ENCODE measurements at places on chromosomes 7 and 10.
A peak's percentile ranks its signal among the peaks of the same experiment; 100 is the strongest.

DNA sequence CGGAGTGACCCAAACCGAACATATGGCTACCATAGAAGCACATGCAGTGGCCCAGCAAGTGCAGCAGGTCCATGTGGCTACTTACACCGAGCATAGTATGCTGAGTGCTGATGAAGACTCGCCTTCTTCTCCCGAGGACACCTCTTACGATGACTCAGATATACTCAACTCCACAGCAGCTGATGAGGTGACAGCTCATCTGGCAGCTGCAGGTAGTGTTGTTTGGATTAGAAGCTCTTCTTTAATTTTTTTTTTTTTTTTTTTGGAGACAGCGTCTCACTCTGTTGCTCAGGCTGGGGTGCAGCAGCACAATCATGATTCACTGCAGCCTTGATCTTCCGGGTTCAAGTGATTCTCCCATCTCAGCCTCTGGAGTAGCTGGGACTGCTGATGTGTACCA is 45.8 kb downstream of the NRF1 start:
- DNase-seq, result no peak

GRCh38 chr7:134820778-134821177 is 41.3 kb downstream of the CALD1 start:
- DNase-seq, result no peak

- DNase-seq, result no peak
Observed at GRCh38 chr7:2734751-2735571, 47.0 kb downstream of the AMZ1 start.

DNA sequence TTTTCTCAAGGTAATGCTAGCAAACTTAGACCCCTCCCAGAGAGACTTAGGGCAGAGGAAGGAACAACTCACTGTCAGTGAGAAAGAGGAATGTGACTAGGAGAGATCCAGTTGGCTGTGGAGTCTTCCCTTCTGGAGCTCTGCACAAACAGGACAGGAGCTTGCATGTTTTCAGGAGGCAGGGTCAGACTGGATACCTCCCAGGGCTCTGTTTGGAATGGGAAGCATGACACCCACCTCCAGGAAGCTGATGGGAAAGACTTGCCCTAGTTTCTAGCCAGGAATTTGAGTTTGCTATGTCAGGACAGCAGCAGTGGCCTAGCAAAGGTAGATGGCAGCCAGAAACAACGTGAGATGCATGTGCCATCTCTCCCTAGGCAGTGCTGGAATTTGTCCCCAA is 40.6 kb downstream of the GHRHR start:
- DNase-seq, result no peak

GRCh38 chr7:81272176-81272575 is 353.3 kb upstream of the SEMA3C start:
- no peak for DNase-seq

- DNase-seq, result no peak
Observed at GRCh38 chr7:134067164-134067563, 60.0 kb upstream of the LRGUK start.

- DNase-seq, result no peak
Observed at GRCh38 chr7:17937506-17938120, 2.7 kb downstream of the SNX13 start.

GRCh38 chr10:974038-974784 is 14.0 kb upstream of the GTPBP4 start:
- DNase-seq, result peak; percentile 70

DNA sequence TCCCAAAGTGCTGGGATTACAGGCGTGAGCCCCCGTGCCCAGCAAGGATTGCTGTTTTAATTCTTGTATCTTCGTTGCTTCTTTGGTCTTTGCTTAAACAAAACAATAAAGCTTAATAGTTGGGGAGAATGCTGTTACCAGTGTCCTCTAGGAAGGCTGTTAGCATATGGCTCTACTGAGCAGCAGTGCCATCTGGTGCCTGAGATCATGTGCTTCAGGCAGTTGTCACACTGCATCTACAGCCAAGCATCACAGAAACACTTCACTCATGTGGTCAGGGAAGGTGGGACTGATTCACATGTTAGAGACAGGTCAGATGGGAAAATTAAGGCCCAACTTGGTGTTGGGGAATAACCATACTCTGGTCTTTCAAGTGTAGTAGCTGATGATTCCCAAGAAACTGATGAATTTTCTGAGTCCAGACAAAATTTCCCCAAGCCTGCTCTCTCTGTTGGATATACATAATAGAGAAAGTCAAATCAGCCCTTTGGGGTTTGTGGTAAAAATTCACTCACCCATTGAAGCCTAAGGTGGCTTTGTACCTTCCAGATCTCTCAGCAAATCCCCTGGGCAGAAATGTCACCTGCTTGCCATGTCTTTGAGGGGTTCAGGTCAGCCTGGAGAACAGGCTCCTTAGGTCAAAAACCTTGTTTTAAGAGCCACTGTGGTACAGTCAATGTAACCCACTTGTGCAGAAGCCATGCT is 28.4 kb downstream of the UBE2D4 start:
- DNase-seq, result peak; percentile 9

DNA sequence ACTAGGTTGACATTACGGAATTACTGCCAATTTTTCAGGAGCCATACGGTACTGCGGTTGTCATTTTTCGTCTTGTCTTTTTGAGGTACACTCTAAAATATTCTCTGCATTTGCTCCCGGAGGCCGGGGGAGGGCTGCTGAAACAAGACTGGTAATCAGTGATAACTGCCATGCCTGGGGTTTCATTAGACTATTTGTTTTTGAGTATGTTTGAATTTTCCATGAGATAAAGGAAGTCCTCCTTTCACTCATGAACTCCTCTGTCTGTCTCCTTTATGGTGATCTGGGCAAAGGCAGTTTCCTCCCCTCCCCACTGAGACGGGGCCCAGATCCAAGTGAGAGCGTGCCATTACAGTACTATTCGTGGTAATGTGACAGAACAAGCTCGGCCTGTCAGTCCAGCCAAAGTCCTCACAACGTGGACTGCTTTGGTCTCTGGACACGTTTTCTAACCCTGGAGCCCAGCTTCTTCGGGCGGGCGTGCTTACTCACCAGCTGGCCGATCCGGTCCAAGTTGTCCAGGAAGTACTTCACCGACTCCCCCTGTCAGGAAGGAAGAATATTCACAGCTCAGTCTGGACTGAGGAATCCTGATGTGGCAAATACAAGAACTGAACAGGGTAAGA is 45.1 kb downstream of the AMZ1 start:
- DNase-seq, result no peak

DNA sequence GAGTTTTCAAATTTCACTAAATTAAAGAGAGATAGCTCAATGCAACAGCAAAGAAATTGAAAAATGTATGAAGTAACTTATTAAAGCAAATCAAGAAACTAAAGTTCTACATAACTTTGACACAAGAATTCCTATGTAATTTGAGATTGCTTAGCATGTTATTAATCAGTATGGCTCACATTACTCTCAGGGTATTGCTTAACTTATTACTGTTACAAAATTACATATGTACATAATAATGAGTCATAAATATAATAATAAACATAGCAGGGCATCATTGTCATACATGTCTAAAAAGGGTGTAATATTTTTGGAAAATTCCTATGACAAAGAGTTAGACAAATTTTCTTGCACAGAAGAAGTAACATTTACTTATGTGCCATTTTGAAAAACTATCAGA is 75.0 kb downstream of the ZWINT start:
- no peak for DNase-seq

GRCh38 chr7:108136191-108136688 is 6.1 kb upstream of the LAMB4 start:
- no peak for DNase-seq

GRCh38 chr10:112960151-112960681 is 10.2 kb downstream of the TCF7L2 start:
- DNase-seq, result peak; percentile 46

DNA sequence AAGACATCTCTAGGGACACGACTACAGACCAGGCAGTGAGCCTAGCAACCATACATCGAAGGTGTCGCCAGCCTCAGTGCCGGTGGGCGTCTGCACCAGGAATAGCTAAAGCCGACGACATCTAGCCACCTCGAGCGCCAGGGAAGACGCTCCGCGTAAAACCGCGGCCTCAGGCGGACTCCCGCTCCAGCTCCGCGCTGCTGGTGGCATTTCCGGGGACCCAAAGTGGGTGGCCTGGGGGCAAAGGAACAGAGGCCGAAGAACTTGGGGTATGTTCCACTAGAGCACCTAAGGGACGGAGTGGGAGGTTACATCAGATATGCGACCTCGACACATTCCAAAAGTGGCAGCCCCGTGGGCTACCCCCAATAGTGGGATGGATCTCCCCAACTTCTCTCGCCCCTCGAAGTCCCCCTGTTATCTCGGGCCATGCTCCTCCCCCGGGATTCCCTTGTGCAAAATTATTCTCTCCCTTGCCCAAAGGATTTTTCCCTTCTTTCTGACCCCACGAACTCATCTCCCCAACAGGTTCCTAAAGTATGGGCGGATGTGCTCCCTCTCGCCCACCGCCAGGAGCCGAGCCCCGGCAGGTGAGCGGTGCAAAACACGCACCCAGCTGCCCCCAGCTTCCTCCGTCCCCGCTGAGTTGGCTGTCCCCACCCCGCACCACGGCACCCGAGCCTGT is 1.2 kb downstream of the KCNMA1 start:
- DNase-seq, result no peak

DNA sequence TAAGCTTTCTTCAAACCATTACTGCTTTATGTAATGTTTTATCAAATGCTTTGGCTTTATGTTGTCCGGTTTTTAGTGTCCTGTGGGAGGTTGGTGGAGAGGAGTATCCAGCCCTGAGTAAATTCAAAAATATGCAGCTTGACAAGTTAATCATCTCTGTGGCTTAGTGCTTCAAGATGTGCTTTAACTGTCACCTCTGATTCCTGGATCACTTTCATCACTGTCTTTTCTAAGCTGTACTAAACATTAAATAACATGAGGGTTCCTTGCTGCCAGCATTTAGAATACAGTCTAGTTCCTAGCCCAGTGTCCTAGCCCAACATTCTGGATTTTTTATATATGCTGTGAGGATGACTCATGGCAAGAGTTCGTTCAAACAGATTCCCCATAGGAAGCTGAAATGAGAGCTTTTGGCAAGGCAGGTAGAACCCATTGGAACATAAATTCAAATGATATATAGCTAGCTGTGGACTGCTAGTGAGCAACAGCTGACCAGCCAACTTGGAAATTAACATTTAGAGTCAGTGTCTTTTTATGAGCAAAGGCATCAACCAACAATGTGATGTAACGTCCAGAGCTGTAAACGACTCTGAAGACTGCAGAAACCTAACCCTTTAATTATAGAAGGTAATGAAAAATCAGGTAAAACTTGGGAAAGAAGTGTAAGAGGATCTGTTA is 80.6 kb upstream of the OIT3 start:
- DNase-seq, result peak; percentile 62

DNA sequence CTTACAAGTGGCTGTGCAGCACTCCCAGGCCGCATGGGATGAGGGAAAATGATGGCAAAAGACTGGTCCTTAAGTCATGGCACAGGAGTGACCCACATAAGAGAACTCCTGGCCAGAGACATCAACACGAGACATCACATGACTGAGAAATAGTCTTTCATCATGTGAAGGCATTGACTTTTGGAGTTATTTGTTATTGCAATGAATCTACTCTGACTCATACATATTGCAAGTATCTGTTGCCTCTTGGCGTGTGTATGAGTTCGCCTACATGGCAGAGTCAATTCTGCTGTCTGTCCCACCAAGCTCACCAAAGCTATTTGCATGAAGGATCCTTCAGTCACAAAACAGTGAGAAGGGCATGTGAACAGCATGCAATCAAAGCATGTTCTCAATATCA is 59.7 kb upstream of the HABP2 start:
- DNase-seq, result no peak

DNA sequence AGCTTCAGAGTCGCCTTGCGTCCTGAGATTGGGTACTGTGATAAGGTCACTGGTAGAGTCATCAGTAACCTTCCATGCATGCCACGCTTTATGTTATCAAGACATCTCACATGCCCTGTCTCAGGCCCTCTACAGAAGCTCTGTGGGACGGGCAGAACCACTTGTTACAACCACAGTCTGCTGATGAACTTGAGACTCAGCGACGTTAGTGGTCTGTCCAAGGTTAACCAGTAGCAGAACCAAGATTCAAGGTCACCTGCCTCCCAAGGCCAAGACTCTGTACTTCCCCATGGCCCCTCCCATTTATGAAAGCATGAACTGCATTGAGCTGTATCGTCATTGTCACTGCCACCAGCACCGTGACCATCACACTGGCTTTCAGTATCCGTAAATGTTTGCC is 15.0 kb downstream of the IQCE start:
- DNase-seq, result no peak

DNA sequence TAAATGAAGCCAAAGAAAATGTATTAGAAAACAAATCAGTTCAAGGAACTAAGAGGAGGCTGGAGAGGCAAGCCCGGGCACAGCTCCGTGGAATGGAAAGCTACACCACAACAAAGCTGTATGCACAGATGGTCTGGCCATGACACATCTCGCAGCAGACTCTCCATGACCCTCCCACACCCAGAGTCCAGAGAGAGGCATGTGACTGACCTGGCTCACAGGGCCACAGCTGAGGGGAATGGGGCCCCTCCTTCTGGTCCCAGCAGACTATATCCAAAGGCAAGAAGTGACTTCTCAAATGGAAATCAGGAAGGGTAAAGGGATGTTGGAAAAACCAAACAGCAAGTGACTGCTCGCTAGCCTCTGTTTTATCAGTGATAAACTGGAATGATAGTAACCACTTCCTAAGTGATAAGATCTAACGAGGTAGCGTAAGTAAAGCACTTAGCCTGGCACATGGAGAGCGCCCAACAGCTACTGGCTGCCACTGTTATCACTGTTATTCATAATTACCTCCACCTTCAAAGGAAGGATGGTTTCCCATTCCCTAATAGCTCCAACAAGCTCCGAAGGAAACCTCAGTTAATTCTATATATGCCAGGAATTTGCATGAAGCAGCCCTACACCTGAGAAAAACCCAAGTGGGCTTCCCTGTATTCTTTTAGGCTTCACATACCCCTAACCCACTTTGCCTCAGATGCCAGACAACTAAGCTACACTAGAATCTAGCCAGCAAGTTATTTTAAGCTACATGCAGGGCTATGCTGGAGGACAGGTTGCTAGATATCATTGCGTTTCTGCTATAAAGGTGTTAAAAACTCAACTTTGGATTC is 8.4 kb downstream of the OSBPL3 start:
- peak; percentile 44 for DNase-seq

DNA sequence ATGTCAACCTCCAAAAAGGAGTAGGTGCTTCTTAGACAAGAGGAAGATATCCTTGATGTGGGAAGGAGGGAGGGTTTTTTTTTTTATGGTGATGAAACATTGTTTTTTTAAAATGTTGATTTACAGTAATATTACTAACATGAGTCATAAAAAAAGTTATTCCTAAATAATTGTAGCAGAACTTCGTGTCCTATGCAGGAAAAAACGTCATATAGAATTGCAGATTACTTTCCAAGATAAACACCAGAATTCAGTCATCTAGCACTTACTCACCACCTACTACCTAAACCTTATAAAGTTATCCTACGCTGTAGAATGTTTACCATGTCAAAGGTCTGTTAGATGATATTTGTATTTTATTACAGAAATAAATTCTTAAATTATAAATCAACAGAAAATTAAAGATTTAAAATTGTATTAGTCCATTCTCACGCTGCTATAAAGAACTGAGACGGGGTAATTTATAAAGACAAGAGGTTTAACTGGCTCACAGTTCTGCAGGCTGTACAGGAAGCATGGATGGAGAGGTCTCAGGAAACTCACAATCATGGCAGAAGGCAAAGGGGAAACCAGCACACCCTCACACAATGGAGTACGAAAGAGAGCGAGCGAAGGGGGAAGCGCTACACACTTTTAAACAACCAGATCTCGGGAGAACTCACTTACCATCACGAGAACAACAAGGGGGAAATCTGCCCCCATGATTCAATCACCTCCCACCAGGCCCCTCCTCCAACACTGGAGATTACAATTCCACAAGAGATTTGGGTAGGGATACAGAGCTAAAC is 105.2 kb upstream of the NEBL start:
- peak; percentile 16 for DNase-seq
